ENCODE measurements at places on chromosomes 5 and 9. TPM values are rescaled to one million over a fixed set of nuclear protein-coding genes. Genes with fewer than 3 reads are reported as not detected.

- DNase-seq: no peak
- H3K4me3 ChIP-seq: no peak overlapping the region
- no peaks in the 10 kb centered on the region for H3K4me1 ChIP-seq
- no peak overlapping the region for H3K27ac ChIP-seq
- H3K36me3 ChIP-seq: peaks cover 9% of the 10 kb centered on the region
- H3K27me3 ChIP-seq: no peaks in the 10 kb centered on the region
Observed at GRCh38 chr9:88873635-88874034, 117.6 kb upstream of the S1PR3 start.

GRCh38 chr5:130331332-130331731, 427.1 kb downstream of the CHSY3 start:
- H3K27ac ChIP-seq: no peak overlapping the region
- DNase-seq: no peak
- H3K27me3 ChIP-seq: no peaks in the 10 kb centered on the region
- peaks cover 12% of the 10 kb centered on the region for H3K36me3 ChIP-seq
- no peak overlapping the region for H3K4me3 ChIP-seq

DNA sequence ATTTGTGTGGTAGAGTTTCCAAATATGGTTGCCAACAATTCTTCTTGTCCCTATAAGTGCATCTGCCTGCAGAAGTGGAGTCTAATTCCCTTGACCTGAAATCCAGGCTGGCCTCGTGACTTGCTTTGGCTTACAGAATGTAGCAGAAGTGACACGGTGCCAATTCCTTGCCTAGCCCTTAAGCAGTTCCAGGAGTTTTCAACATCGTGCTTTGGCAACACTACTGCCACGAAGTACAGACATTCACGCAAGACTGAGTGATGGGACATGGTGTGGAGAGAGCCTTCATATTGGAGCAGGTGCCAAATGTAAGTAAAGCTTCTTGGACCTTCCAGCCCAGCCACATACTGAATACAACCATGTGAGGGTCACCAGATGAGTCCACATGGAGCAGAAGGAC, 92.9 kb upstream of the NEK6 start:
- no peak for DNase-seq
- no peaks in the 10 kb centered on the region for H3K36me3 ChIP-seq
- H3K4me1 ChIP-seq: no peaks in the 10 kb centered on the region

- no peak overlapping the region for H3K27ac ChIP-seq
- peaks cover 15% of the 10 kb centered on the region for H3K4me1 ChIP-seq
- peaks cover 17% of the 10 kb centered on the region for H3K36me3 ChIP-seq
- H3K27me3 ChIP-seq: peaks cover 14% of the 10 kb centered on the region
- no peak for DNase-seq
Observed at GRCh38 chr5:139645430-139645871, 2.7 kb upstream of the CXXC5 start.

GRCh38 chr9:70400107-70400892, 14.2 kb downstream of the KLF9 start:
- H3K4me1 ChIP-seq: no peaks in the 10 kb centered on the region
- no peak overlapping the region for H3K4me3 ChIP-seq
- no peaks in the 10 kb centered on the region for H3K27me3 ChIP-seq
- no peak for DNase-seq
- no peak overlapping the region for H3K27ac ChIP-seq
- no peaks in the 10 kb centered on the region for H3K36me3 ChIP-seq

The FGF1 gene
- total RNA-seq: 4.6 TPM

The BOD1 gene
- 120 TPM for total RNA-seq

GRCh38 chr9:12739014-12739652, 35.7 kb upstream of the LURAP1L start:
- peaks cover 9% of the 10 kb centered on the region for H3K36me3 ChIP-seq
- H3K27me3 ChIP-seq: no peaks in the 10 kb centered on the region
- H3K27ac ChIP-seq: no peak overlapping the region
- H3K4me3 ChIP-seq: no peak overlapping the region

DNA sequence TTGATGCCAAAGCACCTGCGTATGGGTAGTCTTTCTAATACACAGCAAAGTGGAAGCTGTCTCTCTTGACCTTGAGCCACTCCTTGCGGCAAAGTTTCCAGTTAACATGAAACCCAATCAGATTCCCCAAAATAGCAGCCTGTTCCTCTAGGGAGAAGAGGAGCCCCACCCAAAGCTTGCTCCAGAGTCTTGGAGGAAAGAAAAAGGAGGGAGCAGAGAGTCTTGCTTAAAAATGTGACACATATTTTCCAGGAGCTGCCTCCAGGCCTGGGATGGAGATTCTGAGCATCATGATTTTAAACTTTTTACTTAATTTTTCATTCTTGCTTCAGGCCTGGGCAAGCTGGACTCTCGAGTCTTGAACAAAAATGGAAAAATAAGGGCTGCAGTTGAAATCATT, 223.5 kb upstream of the TNC start:
- DNase-seq: no peak
- H3K27me3 ChIP-seq: no peaks in the 10 kb centered on the region

DNA sequence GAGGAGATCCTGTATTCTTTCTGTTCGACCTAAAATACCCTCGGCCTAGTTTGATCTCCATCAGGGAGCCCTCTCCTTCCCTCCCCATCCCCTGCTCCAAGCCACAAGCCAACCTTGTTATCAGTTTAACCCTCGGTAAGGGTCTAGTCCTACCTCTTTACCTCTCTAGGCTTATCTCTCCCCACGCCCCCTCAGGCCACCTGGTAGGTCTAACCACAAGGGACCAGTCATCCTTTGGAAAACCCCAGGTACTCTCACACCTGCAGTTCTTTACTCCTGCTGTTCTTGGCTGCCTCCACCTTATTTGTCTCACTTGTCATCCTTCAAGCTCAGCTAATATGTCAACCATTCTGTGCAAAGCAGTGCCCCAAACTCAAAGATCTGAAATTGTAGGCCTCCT, 78.7 kb downstream of the RAD23B start:
- H3K4me1 ChIP-seq: no peaks in the 10 kb centered on the region
- H3K27ac ChIP-seq: no peak overlapping the region
- H3K4me3 ChIP-seq: no peak overlapping the region
- H3K27me3 ChIP-seq: no peaks in the 10 kb centered on the region
- DNase-seq: no peak

DNA sequence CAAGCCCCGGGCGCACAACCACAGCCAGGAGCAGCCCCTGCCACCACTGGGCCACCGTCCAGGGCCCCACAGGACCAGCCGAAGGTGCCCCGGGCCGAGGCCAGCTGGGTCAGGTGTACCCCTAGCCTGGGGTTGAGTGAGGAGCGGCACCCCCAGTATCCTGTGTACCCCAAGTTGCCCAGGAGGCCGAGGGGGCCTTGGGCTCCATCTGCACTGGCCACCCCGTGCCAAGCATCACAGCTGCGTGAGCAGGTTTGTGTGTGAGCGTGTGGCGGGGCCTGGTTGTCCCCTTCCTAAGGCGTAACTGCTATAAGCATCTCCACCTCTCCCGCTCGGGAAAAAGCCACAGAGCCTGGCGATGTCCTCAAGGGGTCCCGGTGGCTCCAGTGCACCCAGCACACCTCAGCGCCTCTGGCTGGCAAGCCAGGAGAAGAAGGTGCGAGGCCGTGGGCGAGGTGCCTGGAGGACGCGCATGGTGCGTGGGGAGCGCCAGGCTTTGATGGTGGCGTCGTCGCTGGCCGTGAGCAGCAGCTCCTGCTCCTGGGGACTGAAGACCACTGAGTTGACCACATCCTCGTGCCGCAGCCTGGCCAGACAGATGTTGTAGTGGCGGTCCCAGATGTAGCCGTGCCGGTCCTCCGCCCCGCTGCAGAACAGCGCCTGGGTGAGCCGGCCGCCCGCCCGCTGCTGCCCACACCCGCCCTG, 3.9 kb downstream of the FBXW5 start:
- peaks cover 58% of the 10 kb centered on the region for H3K36me3 ChIP-seq
- H3K4me3 ChIP-seq: no peak overlapping the region
- no peaks in the 10 kb centered on the region for H3K4me1 ChIP-seq
- no peak overlapping the region for H3K27ac ChIP-seq

DNA sequence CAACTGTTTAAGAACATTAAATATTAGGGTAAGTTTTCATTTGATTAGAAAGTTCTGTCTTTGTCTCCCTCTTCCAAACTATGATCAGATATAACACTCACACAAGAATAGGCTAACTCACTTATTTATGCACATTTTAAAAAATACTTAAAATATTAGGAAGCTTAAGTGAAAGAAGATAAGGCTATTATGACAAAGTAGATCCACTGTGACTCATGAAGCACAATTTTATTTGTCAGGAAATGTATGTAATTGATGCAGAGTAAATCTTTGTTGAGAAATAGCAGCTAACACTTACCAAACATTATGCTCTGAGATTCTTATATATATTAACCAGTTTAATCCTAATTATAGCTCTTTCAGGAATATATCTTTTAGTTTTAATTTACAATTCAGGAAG, 560.6 kb downstream of the CSNK1G3 start:
- DNase-seq: no peak
- H3K36me3 ChIP-seq: no peaks in the 10 kb centered on the region
- no peaks in the 10 kb centered on the region for H3K27me3 ChIP-seq
- H3K4me1 ChIP-seq: no peaks in the 10 kb centered on the region

The KCNV2 gene
- total RNA-seq: not detected

The ANKRD18A gene
- total RNA-seq: 14.4 TPM

The NCS1 gene
- 38.1 TPM for total RNA-seq

Data from H9 (cell line).